ENCODE measurements at places on chromosomes 16 and 17. TPM values are rescaled to one million over a fixed set of nuclear protein-coding genes. Genes with fewer than 3 reads are reported as not detected.

The TGFB1I1 gene
- total RNA-seq, result 136 TPM

The KRT33A gene
- total RNA-seq, result not detected

The LITAFD gene
- not detected for total RNA-seq

The MYO15A gene
- 0.18 TPM for total RNA-seq

The SPNS3 gene
- 0.24 TPM for total RNA-seq

The SDK2 gene
- 1.4 TPM for total RNA-seq

The AHSP gene
- total RNA-seq, result not detected

The KCNH6 gene
- total RNA-seq, result not detected

The PDILT gene
- not detected for total RNA-seq

The CARD14 gene
- total RNA-seq, result not detected

The PIRT gene
- total RNA-seq, result not detected

The ARHGAP44 gene
- total RNA-seq, result 1.4 TPM

The KRTAP9-3 gene
- total RNA-seq, result not detected

The ZG16 gene
- not detected for total RNA-seq

The XAF1 gene
- total RNA-seq, result 82.8 TPM

The LIMD2 gene
- total RNA-seq, result 73.9 TPM

The MYH2 gene
- total RNA-seq, result not detected

The PROCA1 gene
- not detected for total RNA-seq

The DNAAF1 gene
- total RNA-seq, result not detected

The ELMO3 gene
- 0.53 TPM for total RNA-seq

The TNFSF13 gene
- 1.5 TPM for total RNA-seq

The SYCE1L gene
- 11.6 TPM for total RNA-seq

The SLC22A31 gene
- total RNA-seq, result not detected

The TMED6 gene
- not detected for total RNA-seq

The SLC6A2 gene
- total RNA-seq, result not detected

The GAST gene
- total RNA-seq, result not detected

The C16orf46 gene
- total RNA-seq, result 0.58 TPM

The GDPD1 gene
- total RNA-seq, result 3.0 TPM

The PDPR gene
- total RNA-seq, result 27.1 TPM

The ITGB4 gene
- total RNA-seq, result 4.8 TPM

The OR2C1 gene
- not detected for total RNA-seq

The ZPBP2 gene
- total RNA-seq, result not detected

The SLC52A1 gene
- 0.10 TPM for total RNA-seq

The IRX5 gene
- 3.2 TPM for total RNA-seq

The BCKDK gene
- total RNA-seq, result 73.5 TPM

The CCR7 gene
- total RNA-seq, result not detected

The CDRT4 gene
- total RNA-seq, result 4.8 TPM

The PPL gene
- 0.18 TPM for total RNA-seq

The PRCD gene
- 1.8 TPM for total RNA-seq

The DNAJA2 gene
- total RNA-seq, result 47.0 TPM

The RHBDF1 gene
- total RNA-seq, result 46.6 TPM

The SMTNL2 gene
- total RNA-seq, result not detected

The CCL5 gene
- total RNA-seq, result 1.6 TPM

The MT3 gene
- total RNA-seq, result not detected

The CIBAR2 gene
- not detected for total RNA-seq

Measured in glomerular endothelial cell (primary cell).